ENCODE measurements at places on chromosomes 4 and X.

DNA sequence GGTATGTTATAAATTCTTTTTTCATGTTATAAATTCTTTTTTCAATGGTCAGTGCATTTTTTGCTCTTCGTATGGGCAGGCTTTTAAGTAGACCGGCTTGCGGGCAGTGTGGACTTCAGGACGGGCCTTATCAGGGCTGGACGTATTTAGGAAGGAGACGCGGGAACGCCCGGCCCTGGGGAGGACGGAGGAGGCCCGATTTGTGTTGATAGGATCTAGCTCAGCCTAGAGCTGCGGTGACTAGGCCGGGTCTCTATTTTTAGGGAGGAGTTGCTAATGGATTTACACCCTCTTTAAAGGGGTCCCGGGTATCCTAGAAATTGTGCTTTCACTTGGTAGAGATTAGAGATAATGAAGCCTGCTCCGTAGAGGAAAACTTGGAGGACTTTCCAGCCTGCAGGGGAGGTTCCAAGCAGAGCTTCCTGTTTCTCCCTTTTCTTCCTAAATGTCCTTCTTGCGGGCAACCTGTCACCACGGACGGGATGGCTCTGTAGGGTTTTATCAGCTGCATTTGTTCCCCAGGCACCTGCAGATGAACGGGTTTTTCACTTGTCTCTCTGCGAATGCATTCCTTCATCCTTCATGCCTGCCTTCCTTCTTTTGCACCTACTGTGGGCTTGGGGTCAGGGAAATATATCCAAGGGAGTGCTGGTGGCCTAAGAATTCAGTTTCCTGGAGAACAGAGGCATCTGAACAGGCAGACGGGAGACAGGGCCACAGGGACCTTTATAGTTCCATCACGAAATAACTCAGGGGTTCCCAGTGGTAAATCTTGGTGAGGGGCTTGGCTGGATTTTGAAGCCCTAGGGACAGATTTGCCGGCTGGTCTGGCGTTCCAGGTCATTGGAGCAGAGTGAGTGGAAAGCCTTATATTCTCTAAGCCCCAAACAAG lies 1.4 kb downstream of the CD99 start:
- DNase-seq = no peak

GRCh38 chr4:137509855-137510282 lies 22.4 kb downstream of the PCDH18 start:
- no peak for DNase-seq

DNA sequence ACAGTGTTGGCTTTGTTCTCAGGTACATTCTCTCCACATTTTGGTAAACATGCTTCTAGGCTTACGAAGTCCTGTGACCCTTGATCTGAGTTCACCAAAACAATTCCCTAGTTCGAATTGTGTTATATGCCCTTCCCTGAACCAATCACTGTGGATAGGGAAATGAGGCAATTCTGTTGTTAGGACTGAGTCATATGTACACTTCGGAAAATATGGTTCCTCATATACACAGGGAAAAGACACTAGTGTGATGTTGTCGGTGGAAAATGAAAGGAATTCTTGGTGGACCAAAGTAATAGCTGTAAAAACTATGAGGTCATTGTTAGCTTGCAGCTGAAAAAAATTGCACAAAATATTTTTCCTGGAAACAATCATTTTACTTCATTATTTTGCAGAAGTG lies 46.6 kb upstream of the MAGEC2 start:
- DNase-seq = no peak

DNA sequence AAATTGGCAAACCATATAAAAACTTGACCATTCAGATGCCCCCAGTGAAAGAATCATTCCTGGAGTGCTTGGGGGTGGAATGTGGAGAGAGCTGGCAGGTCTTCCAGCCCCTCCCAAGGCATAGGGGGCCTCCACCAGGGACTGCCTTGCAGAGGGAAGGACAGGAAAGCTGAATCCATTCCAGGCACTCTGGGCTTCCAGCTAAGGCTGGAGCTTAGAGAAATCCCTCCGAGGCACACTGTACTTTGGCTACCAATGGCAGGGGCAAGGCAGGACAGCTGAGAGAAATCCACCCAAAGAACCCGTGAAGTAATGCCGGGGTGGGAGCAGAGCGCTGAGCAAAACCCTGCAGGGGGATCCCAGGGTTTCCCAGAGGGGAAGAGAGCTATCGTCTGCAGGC lies 4.0 kb downstream of the CENPU start:
- no peak for DNase-seq

GRCh38 chr4:8171984-8172924 lies 13.6 kb upstream of the ABLIM2 start:
- DNase-seq = no peak

DNA sequence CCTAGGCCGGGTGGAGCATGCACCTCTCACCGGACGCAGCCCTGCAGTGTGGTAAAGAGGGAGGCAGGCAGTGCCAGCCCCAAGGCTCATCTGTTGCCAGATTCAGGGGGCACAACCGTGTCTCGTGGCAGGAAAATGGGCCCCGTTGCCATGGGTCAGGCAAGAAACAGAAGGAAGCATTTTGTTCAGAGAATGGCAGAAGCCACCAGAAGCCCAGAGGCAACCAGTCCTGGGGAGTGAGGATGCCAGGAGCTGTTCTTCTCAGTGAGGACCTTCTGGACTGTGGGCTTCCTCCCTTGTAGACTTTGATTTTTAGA lies 12.5 kb upstream of the UVSSA start:
- no peak for DNase-seq

DNA sequence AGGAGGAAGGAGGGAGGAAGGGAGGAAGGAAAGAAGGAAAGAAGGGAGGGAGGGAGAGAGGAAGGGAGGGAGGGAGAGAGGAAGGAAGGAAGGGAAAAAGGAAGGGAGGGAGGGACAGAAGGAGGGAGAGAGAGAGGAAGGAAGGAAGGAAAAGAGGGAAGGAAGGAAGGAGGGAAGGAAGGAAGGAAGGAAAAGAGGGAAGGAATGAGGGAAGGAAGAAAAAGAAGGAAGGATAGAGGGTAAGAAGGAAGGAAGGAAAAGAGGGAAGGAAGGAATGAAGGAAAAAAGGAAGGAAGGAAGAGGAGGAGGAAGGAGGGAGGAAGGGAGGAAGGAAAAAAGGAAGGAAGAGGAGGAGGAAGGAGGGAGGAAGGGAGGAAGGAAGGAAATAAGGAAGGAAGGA lies 796.8 kb downstream of the ARAP2 start:
- no peak for DNase-seq

DNA sequence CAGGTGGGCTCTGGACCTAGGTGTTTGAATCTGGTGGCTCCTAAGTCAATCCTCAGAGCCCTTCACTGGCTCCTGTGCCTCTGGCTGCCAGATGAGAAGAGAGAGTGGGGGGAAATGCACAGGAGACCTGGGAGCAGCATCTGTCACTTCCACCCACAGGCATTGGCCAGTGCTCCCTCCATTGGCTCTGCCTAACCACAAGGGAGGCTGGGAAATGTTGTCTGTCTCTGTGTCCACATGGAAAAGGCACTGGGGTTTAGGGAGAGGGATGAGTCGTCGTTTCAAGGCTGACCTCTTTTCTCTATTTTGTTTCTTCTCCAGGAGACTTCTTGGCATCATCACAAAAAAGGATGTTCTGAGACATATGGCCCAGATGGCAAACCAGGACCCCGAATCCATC lies 76.4 kb downstream of the CLCN4 start:
- no peak for DNase-seq

DNA sequence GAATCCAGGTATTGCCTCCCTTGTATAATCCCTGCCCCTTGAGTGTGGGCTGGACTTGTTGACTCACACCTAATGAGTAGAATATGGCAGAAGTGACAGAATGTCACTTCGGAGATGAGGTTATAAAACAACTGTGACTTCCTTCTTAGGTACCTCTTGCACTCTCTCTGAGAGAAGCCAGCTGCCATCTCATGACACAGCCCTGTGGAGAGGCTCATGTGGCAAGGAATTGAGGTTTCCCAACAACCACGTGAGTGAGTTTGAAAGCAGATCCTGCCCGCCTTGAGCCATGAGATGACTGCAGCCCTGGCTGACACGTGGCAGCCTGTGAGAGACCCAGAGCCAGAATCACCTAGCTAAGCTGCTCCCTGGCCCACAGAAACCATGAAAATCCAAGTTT lies 13.5 kb downstream of the ASB11 start:
- peak; percentile 78 for DNase-seq

DNA sequence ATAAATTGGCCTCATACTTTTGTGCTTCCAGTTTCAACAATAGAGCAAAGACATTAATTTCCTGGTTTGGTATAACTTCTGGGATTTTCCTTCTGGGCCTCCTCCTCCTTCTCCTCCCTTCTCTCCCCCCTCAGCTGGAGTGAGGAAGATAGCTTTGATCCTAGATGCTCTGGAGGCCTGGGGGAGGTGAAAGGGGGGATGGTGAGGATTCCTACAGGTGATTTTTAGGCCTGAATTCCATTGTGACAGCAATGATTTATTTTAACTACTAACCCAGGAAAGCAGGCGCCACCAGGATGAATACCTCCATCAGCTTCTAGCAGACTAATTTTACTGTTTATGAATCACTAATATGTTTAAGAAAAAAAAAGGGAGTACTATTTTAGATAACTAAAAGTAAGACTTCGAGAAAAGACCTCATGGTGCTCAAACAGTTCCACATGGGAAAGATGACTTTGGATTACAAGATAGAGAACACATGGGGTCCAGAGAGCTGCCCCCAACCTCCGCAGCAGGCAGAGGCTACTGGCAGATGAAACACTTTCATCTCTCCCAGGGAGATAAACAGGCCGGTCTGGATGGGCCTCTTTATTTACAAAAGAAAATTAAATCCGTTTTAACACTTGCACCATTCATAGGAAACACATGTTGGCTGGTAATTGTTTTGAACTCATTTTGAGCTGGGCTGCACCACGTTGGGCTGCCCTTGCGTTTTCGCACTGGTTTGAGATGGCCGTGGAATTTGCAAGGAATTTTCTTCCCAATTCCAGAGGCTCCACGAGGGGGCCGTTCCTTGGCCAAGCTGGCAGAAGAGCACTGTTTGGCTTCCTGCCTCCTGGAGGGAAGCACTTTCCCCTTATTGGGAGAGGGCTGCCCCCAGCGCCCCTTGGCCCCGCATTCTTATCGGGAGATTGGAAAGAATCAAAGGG lies 125.1 kb upstream of the STX18 start:
- DNase-seq = no peak

DNA sequence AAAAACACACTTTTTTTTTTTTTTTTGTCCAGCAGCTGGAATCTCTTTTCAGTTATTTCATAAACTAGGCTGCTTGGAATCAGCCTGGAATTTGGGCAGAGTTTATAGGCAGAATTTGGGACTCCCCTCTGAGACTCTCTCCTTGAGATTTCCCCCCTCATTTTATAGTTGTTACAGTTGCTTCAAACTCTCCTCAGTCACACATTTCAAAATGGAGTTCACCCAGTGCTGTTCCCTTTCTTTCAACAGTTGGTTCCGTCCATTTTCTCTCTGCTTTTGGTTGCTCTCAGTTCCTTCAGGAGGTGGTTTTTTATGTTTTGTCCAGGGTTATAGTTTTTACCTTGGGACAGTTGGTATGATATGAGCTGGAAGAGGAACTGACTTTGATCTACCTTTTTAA lies 27.5 kb downstream of the NSD2 start:
- DNase-seq = no peak

GRCh38 chr4:165763640-165764039 lies 109.4 kb upstream of the TLL1 start:
- DNase-seq = no peak

DNA sequence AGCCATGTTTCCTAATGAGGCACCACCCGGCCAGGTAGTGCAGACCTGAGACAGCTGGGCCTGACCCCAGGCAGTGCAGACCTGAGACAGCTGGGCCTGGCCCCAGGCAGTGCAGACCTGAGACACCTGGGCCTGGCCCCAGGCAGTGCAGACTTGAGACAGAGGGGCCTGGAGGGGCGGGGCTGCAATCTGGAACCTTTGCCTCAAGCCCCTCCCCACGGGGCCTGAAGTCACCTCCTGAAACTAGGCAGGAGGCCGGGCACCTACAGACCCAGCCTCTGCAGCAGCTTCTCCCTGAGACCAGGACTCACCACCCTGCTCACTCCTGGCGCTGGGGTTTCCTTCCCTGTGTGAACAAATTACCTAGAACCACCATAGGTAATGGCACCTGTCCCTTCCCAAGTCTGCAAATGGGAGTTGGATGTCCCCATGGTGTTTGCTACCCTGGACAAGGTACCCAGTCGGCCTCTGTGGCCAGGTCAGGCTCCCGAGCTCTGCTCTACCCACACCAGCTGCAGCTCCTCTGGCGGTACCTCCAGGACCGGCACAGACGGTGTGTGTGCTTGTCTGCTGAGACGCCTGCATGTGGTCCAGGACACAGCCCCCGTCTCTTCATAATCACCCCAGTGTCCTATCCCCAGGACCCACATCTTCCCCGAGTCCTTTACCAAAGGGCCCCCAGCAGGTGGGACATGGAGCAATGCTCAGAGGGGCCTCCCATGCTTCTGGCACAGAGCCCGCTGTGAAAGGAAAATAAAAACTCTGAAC lies 53.1 kb upstream of the C4orf50 start:
- no peak for DNase-seq

GRCh38 chr4:148443512-148444295 lies 1.5 kb upstream of the NR3C2 start:
- DNase-seq = peak; percentile 82

- no peak for DNase-seq
Observed at GRCh38 chr4:45946699-45947098, 177.2 kb downstream of the GABRG1 start.

- no peak for DNase-seq
Observed at GRCh38 chrX:149909324-149910177, 19.8 kb upstream of the HSFX4 start.

DNA sequence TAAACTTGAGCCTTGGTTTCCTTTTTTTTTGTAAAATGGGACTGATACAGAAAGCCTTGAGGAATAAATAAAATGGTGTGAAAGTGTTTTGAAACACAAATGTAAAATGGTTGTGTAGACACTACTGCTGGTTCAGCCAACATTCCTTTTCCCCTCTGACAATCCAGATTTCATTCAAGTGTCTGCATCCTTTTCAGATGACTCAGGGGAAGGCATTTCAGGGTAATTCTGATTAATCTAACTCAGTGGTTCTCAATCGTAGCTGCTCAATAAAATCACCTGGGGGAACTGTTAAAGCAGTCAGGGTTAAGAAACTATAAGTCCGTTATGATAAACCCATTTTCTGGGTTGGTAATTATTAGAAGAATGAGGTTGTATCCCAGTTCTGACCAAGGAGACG lies 4.6 kb downstream of the ARHGAP10 start:
- no peak for DNase-seq

- no peak for DNase-seq
Observed at GRCh38 chrX:71111921-71112431, 599 bp upstream of the IL2RG start.

DNA sequence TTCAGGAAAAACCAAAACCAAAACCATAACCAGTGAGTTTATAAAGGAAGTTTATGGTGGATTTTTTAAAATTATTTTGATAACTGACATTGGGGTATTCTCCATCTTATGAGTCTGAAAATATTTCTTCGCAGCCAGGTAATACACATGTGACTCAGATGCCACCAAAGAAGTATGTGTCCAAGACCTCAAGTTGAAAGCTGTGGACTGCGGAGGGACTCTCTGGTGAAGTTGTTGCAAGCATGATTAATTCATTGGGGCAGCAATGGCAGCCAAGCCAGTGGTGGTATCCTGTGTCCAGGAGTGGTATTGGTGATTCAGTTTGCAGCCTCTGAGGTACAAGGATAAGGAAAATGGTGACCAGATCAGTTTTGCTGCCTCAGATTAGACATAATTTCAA lies 14.0 kb upstream of the ADH5 start:
- DNase-seq = no peak

- DNase-seq = no peak
Observed at GRCh38 chrX:150446151-150446550, 83.0 kb downstream of the MAMLD1 start.

Data from upper lobe of right lung (tissue), 1 donor.